Posterior vena cava (tissue), 2 donors: ENCODE measurements at places on chromosomes 5 and 9. TPM values are rescaled to one million over a fixed set of nuclear protein-coding genes. Genes with fewer than 3 reads are reported as not detected.

LMAN2 gene
- total RNA-seq = 72.4 TPM

GRCh38 chr5:181205761-181206649 lies 1.0 kb upstream of the TRIM7 start:
- peak; percentile 79 for DNase-seq

GRCh38 chr5:81912933-81913332 lies 58.9 kb upstream of the ATG10 start:
- no peak for DNase-seq

DNA sequence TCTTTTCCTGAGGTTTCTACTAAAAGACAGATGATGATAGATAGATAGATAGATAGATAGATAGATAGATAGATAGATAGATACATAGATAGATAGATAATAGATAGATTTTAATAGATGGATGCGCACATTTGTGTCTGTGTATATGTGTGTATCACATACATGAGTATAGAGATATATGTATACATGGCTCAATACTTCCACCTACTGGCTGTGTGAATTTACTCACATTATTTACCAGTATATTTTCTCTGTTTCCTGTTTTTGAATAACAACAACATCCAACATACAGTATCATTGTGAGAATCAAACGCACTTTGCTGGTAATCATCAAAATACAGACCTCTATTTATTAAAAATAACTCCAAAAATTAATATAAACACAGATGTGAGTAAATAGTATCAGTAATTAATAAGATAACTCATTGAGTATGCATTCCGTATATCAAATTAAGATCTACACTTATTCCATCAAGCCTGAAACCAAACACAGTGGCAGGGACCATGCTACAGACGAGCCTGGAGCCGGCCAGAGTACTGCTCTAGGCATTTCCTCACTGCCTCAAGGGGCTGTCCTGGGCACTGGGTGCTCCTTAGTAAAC lies 338.0 kb downstream of the SEMA5A start:
- DNase-seq = no peak

DNA sequence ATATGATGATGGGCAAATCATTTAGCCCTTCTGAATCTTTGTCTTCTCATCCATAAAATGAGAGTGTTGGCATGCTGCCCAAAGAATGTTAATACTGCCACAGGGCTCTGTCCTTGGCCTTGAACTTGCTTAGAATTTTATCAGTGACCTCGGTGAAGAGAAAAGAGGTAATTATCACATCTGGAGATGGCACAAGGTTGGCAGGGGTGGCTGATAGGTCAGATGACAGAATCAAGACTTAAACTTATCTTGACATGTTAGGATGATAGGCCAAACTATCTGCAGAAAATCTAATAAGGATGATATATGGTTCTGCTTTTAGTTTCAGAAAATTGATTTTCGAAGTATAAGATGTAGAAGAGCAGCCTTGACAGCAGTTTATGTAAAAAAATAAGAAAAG lies 599.1 kb upstream of the CLINT1 start:
- no peak for DNase-seq

DNA sequence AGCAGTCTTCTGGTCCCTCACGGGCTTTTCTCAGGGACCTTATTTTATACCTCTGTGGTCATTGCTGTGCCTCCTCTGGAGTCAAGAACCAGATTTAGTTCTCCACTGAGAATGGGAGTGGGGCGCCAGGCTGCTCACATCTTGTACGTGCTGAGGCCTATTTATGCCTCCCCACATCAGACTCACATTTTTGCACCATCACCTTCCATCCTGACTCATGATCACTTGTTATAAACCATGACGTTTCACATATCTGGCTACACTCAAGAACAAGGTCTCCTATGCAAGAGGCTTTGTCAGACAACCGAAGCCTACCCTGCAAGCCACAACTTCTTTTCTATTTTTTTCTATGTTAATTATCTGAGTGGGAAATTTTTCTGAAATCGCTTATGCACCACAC lies 10.7 kb downstream of the PRUNE2 start:
- DNase-seq = no peak

CREBRF gene
- total RNA-seq = 26.1 TPM

DNA sequence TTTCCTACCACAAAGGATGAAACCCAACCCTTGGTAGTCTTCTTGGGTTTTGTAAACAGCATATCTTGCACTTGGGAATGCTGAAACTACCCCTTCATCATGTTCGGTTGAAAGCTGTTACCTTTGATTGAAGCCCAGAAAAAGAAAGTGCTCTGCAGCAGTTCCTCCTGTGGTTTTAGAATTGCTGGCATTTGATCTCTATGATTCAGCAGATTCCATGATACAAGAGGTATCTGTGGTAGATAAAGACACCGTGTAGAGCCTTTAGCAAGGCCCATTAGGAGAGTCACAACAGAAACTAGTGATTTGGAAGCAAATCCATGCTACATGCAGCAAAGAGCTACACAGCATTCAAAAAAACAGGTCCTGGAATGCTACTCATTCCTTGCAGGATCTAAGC lies 557.0 kb downstream of the TLE1 start:
- DNase-seq = no peak

- no peak for DNase-seq
These were observed 107.9 kb downstream of the TRIO start for GRCh38 chr5:14250748-14251701.

DBH gene
- not detected for total RNA-seq

GRCh38 chr9:136328011-136328621 lies 777 bp downstream of the GPSM1 start:
- DNase-seq = no peak

DNA sequence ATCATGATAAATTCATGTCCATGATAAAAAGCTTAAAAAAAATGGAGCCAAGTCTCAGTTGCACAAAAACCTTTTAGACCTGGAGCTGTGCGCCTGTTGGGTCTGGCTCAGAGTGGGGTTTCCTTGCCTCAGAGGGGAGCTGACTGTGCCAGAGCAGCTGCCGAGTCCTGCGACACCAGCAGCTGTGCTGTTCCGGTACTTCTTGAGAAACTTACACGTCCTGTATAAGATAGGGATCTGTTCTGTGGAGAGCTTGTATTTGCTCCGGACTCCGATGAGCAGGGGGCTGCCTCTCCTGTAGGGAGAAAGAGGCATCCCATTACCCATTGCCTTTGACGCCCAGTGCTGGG lies 28.6 kb downstream of the GFPT2 start:
- DNase-seq = no peak

GRCh38 chr5:141640698-141641097 lies 3.9 kb downstream of the RELL2 start:
- no peak for DNase-seq

DNA sequence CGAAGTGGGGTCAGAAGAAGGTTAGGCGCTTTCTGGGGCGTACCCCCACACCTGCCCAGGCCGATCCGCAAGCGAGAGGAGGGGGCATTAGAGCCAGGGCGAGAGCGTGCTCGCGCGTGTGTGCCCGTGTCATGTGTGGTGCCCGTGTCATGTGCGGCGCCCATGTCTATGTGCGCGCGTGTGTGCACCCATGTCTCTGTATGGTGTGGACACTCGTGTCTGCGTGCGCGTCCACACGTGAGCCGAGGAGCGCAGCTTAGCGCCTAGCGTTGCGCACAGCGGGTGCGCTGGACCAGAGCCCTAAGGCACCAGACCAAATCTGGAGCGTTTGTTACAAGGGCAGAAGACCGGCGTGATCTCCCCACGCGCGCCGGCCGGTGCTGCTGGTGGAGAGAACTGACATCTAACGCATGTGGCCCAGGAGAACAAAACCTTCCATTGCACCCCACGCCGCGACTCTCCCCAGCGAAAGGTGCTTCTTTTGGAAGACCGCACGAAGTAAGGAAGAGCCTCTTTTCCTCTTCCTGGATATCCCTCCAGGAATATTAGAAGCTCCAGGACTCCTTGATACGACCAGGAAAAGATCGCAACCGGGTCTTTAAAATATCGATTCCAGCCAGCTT lies 644 bp downstream of the NIM1K start:
- peak; percentile 83 for DNase-seq

DNA sequence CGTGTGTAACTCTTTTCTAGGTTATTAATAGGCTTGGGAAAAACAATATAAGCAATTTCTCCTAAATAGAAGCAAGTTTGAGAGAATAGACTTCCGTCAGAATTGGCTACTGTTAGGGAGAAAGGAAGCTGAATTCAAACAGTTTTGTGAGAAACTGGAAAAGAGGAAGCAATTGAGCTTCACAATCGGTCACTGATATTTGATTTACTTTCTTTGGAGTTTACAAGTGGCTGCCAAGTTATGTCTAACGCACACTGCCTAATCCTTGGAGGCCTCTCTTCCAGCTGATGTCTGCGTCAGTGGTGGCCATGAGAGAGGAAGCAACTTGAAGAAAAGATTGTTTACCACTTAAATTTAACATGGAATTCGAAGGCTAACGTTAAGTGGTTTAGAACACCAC lies 319.5 kb downstream of the ADGRV1 start:
- DNase-seq = no peak

DNA sequence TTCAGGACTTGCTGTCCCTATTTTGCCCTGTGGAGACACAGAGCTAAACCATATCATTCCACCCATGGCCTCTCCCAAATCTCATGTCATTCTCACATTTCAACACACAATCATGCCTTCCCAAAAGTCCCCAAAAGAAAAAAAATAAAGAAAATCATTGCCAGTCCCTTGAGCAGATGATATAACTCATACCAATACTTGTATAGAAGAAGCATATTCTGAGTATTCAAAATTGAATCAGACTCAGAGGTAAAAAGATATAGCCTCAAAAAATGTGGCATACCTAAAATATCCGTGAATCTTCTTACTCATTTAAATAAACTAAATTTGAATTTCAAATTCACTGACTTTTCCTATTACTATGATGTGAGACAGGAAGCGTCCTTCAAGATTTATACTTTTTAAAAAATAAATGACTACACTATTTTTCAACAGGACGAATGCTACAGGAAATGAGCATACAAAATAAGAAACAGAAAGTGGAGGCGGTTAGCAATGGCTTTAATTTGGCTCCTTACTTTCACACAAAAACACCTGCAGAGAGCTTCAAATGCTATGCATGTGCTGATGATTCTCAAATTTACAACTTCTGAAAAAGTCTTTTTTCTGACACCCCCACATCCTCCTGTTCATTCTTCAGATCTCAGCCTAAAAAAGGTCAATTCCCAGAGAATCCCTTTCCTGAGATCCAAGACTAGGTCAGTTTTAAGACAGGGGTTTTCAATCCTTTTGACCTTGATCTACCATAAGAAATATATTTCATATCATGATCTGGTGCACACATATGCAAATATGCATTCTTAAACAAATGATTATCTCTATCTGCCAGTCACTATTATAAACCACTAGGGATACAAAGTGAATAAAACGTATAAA lies 39.6 kb upstream of the DMXL1 start:
- no peak for DNase-seq

GRCh38 chr5:82100303-82101077 lies 128.7 kb downstream of the ATG10 start:
- DNase-seq = no peak

DNA sequence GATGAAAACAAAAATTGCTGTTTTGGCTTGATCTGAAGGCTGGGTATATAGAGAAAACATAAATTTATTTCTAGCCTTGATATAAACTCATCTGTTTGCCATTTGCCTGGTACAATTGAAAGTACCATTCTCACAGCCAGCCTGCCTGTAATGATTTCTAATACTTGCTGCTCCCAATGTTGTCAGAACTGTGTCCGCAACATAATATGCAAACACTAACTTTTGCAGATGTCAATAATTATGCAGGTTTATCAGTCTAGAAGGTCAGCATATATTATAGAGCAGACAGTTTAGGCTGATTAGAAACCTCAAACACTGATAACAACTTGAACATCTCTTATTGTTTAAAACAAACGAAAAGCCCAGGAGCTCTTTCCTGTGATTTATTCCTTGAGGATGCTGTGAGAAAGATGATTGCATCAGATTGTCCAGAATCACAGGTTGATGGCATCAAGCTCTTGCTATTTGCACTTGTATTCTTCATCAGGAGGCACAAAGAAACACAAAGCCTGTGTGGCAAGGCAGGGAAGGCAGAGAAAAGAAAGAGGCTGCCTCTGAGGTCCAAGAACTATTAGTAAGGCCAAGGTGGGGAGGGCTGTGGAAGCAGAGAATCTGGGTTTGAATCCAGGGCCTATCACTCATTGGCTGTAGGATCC lies 21.4 kb upstream of the HMHB1 start:
- DNase-seq = no peak

- no peak for DNase-seq
These were observed 202.3 kb downstream of the AOPEP start for GRCh38 chr9:94928691-94929368.

- peak; percentile 97 for DNase-seq
These were observed at the start of gene MGAT1 for GRCh38 chr5:180802325-180803180. MGAT1 (minus strand) TSS chr5:180802806; CDS start chr5:180792971, 9,835 bp downstream.

DNA sequence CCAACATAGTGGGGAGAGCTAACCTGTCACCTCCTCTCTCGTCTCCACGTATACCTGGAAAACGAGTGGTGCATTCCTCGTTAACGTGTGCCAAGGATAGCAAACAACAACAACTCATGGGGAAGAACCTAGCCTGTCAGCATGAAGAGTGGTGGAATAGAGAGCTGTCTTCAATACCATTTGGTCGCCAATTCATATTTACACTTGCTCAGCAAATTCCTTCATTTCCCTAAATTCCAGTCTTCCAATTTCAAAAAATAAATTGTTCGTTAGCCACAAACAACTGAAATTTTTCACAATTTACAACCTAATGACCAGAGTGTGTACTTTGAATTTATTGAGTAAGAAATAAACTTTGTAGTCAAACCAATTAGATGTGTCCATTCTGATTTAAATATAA lies 344.8 kb downstream of the NTRK2 start:
- no peak for DNase-seq

DMRTA1 gene
- total RNA-seq = 0.24 TPM

DNA sequence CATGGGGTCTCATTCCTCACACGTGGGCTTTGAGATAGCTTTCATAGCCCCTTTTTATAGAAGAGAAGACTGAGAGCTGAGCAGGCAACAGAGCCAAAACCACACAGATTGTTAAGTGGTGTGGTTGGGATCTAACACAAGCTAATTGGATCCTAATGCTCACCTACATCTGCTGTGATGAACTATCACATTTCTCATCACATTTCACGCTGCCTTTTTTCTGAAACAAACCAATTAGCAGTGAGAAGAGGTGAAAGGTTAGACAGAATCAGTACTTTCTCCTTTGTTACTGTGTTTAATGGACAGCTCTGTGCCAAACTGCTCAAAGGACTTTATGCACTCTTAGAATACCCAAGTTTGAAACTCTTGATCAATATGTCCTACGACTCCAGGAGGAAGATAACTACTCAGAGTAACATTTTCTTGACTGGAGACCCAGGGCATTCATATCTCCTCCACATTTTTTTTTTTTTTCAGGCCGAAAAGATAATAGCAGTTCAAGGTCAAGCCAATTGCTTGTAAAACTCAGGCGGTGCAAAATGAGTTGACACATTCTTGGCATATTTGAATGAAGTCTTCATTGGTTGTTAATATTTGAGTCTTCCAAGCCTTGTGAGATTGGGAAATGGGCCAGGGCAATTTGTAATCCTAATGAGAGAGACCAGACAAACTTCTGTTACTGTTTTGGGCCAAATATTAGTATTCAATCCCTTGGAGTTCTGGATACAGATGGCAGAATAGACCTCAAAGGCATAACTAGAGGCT lies 138.4 kb downstream of the KCTD16 start:
- no peak for DNase-seq

LOX gene
- total RNA-seq = 98.8 TPM
